ENCODE measurements at places on chromosomes 3 and 15.

GRCh38 chr3:172561897-172562640 lies 38.8 kb upstream of the TNFSF10 start:
- no peak for DNase-seq

GRCh38 chr15:61229883-61230180 lies 730 bp upstream of the RORA start:
- no peak for DNase-seq

GRCh38 chr15:66169023-66169422 lies 84.5 kb downstream of the MEGF11 start:
- DNase-seq: no peak

GRCh38 chr15:42233107-42233506 lies 25.0 kb upstream of the VPS39 start:
- no peak for DNase-seq

- DNase-seq: no peak
These were observed 135.8 kb upstream of the ABHD17C start for GRCh38 chr15:80559320-80559693.

DNA sequence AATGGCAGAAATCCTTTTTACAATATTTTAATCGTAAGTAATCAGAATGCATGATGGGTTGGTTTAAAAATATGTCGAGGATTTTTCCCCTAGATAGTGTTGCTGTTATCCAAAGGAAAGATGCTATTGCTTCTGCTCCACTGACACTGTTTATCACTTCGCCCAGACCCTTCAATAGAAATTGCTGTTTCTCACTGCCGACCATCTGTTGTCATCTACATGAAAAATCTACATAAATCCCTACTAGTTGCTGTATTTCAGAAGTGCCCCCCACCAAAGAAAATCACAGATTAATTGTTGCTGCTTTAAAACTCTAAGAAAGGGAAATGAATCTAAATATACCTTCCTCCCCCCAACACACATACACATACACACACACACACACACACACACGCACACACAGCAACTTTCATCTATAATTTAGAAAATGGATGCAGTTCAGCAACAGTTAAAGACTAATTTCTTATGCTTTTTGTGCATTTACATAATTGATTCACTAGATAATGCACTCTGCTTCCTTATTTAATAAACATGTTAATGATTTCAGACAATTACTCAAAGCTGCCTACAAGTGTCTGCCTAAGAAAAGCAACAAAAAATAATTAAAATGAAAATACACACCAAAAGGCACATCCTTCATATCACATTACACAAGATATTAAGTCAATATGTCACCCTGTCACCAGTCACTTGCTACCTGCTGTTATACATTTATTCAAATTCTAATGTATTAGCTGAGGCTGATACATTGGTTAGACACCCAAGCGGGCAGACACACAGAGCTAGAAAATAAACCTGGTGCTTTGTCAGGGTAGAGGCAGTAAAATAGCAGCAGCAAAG lies 82.8 kb downstream of the RORA start:
- no peak for DNase-seq

- DNase-seq: no peak
These were observed 3.5 kb upstream of the CCDC80 start for GRCh38 chr3:112644453-112644852.

DNA sequence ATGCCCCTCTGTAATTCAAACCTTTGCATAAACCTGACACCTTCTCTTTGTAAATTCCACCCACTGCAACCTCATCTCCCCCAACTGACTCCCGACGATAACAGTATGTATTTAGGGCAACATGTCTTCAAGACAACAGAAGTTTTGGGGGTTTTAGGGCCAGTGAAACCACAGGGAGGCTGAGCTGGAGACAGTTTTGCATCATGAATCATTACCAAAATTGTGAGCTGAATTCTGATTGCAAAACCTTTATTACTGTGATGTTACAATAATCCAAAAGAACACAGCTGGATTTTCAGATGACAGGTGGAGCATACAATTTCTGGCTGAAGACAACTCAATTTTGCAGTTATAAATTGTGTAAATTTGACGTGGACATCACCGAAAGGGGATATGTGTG lies 281.3 kb upstream of the TTC14 start:
- no peak for DNase-seq

GRCh38 chr3:121481106-121481880 lies 64.5 kb downstream of the POLQ start:
- DNase-seq: no peak

DNA sequence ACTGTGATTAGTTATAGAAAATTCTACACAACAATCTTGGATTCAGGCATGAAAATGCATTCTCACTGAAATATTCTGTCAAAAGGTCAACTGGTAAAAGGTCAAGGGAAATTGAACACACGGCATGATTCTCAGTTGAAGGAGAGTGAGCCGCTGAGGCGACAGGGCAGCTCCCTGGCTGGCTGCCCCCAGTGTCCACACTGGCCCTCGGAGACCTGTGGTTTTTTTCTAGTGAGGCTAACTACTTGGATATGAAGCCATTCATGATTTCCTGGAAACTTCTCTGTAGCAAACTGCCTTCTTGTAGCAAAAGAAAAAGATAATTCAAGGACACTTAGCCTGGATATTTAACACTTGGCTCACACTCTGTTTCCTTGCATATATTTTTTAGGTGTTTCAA lies 37.2 kb downstream of the AADACL2 start:
- DNase-seq: no peak

GRCh38 chr3:23646184-23646920 lies 159.4 kb upstream of the UBE2E1 start:
- no peak for DNase-seq

DNA sequence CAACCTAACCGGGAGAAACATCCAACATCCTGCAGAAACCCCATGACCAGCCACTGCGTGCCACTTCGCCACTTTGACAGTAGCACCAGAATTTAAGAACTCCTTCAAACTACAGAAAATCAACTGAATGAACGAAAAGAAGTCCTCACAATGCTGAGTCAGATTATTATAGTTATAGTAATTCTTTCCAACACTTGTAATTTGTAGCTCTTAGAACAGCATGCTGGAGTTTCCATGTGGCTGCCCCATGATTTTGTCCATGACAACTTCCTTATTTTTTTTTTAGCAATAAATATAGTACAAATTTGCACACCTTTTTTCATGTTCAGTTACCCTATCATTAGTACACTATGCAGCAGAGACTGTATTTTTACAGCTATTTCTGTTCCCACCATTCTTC lies 26.1 kb upstream of the SSR3 start:
- no peak for DNase-seq

DNA sequence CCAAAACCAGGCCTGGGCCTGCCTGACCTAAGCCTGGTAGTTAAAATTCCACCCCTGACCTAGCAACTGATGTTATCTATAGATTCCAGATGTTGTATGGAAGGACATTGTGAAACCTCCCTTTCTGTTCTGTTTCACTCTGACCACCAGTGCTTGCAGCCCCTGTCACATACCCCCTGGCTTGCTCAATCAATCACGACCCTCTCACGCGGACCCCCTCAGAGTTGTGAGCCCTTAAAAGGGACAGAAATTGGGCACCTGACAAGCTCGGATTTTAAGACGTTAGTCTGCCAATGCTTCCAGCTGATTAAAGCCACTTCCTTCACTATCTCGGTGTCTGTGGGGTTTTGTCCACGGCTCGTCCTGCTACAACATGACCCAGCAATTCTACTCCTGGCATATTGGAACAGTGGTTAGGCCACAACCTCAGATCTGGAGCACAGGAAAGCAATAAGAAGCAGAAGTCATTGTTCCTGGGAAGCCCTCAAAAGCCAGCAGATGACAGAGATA lies 36.7 kb upstream of the LHFPL4 start:
- no peak for DNase-seq

DNA sequence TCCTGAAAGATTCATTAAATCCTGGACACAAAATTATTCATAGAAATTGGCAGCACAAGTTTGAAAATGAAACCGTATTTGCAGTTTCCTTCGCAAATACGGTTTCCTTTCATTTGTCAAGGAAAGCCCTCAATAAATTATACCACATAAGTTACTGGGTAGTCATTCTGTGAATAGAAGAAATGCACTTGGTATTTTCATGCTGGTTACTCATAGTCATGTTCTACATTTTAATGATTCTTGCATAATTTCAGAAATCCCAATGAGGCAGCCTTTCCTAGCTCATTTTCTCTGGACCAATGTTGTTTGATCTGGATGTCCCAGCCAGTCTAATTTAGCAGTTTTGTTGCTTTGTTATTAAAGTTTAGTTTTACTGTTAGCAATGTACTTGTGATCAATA lies 43.2 kb downstream of the MINAR1 start:
- no peak for DNase-seq

GRCh38 chr15:69755551-69756310 lies 303.1 kb downstream of the RPLP1 start:
- DNase-seq: no peak

GRCh38 chr3:141499965-141500364 lies 13.1 kb downstream of the RASA2 start:
- DNase-seq: no peak

DNA sequence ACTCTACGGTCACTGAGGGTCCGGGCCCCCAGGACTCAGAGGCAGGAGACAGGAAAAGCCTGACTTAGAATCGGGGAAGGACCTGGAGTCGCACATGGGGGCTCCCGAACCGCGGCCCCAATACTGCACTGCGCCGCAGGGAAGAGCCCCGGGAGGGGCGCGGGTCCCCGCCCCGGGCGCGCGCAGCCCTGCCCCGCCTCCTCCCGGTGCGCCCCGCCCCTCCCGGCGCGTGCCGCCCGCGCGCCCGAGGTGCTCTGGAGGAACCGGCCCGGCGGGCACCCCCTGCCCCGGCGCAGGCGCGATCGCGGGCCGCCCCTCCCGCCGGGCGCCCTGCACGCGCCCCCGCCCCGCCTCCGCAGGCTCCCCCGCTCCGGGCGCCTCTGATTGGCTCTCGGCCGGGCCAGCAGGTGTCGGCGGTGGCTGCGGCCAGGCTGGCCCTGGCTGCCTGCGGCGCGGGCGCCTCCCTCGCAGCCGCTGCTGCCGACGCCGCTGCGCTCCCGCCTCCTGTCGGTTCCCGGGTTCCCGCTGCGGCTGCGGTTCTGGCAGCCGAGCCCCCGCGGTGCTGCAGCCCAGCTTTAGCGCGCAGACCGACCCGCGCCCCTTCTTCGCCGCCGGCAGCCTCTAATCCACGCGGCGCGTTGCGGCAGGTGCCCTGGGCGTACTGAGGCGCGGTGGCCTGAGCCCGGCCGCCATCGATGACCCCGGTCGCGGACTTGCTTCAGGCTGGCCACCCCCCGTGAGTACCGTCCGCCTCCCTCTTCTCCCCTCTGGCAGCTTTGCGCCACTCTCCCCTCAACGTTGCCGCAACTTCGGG lies at the start of gene MYRIP:
Gene MYRIP, plus strand, starts transcription at position 429 of the 814 bp plus-strand sequence. CDS start 91,208 bp downstream, outside the sequence.
- DNase-seq: peak; percentile 50

- DNase-seq: no peak
These were observed 1333.0 kb downstream of the ROBO1 start for GRCh38 chr3:78434801-78435200.

- DNase-seq: no peak
These were observed 47.0 kb upstream of the ACKR4 start for GRCh38 chr3:132549890-132550578.

DNA sequence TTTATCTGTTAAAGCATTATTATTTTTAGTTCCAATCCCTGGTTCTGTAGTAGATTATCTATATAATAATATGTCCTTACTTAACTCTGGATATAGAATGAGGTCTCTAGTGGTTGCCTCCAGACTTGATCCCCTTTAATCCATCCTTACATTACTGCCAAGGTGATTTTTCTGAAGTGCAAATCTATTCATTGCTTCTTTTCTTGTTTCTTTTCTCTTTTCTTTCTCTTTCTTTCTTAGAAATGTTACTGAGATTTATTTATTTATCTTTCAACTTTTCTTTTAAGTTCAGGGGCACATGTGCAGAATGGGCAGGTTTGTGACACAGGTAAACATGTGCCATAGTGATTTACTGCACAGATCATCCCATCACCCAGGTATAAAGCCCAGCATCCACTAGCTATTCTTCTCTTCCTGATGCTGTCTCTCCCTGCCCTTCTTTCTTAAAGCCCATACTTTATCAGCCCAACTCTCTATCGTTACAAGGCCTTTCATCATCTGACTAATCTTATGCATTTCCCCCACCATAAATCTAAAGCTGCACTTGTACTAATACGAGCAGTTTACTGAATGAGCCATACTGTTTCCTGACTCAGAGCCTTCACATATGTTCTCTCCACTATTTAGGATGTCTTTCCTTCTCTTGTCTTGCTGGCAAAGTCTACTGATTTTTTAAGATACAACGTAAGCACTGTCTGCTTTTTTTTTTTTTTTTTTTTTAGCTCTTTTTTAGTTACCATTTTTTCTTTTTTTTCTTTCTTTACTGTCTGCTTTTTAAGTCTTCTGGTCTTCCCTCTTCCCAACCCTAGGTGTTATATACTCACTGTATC lies 4.6 kb downstream of the GLCE start:
- no peak for DNase-seq

DNA sequence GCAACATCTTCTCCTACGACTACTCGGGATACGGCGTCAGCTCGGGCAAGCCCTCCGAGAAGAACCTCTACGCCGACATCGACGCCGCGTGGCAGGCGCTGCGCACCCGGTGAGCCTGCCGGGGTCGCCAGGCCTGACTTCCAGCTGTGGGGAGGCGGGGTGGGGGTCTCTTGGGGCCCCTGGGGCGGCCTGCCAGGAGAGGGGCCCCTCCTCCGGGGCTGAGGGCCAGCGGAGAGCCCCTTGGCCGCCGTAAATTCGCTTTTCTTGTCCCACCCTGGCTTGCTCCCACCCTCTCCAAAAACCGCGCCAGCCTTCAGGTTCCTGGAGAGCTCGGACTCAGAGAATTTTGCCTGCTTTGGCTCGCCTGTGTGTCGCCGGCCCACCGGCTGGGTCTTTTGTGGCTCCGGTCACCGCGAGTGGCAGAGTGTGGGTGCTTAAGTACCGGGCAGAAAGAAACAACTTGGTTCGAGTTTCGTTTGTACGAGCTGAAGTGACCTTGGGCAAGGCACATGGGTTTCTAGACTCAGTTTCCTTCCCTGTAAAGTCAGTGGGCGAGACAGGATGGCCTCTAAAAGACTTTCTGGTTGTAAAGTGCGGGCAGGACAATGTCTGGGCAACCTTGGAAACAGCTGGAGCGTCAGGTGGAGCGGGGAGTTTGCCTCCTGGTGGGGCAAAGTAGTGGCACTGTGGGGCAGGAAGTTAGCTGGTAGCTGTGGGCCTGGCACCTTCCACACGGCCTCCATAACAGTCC lies 976 bp downstream of the ABHD17C start:
- no peak for DNase-seq
